Fibroblast of gingiva (primary cell): ENCODE measurements at places on chromosomes 2 and 18.

- DNase-seq: peak; percentile 36
Observed at GRCh38 chr2:142997231-142997630, 119.8 kb downstream of the KYNU start.

DNA sequence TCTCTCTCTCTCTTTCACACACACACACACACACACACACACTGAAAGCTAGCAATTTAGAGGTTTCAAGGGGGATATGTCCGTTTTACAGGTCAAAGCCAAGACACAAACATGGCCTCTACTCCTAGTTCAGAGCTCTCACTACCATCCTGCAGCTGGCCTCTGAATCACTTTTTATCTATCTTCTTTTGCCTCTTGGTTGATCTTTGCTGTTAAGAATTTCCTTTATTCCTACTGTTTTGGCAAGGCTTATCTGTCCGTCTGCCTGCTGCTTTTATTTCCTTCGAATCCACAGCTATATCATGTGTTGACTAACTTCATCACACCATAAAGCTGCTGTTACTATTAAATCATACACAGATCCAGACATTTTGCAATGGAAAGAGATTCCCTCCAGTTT is 543.0 kb downstream of the PLCL1 start:
- no peak for DNase-seq

GRCh38 chr2:110657724-110658305 is 20.0 kb downstream of the BUB1 start:
- DNase-seq: no peak

- DNase-seq: peak; percentile 75
Observed at GRCh38 chr2:56008661-56009431, 85.3 kb upstream of the EFEMP1 start.

GRCh38 chr2:165251366-165251765 is 12.2 kb downstream of the SCN2A start:
- DNase-seq: no peak

DNA sequence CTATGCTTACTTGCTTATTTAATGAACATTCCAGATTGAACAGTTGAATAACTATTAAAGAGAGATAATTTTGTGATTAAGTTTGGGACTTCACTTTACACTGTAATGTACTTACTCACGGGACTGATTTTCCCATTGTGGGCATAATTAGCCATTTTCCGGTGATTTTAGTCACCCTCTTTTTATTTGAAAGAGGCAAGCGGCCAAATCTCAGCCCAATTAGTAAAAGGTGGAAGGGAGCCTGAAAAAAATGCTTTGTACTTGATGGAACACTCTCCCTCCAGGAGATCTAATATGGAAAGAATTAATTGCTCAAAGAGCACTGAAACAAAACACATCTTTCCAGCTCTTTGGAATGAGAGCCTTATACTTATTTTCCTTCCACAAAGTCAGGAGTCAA is 50.2 kb downstream of the CALCRL start:
- DNase-seq: no peak
